Lower lobe of right lung (tissue), 2 donors: ENCODE measurements at places on chromosomes 7 and 10.
A peak's percentile ranks its signal among the peaks of the same experiment; 100 is the strongest.

DNA sequence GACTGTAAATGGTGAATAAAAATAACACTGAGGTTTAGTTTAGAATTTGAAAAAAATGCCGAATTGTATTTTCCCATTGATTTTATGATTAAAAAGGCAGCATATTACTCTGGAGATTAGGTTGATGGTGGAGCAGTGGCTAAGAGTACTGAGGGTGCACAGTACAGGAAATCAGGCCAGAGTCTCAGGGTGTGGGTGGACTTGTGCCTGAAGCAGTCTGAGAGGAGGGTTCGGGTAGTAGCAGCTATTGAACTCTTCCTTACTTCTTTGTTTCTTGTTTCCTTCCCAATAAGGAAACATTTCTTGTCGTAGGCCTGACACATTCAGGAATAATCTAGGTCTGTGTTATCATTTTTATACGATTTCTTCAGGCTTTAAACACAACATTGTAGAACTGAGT is 319.0 kb upstream of the MBL2 start:
- no peak for DNase-seq

GRCh38 chr7:87146740-87147386 is 5.4 kb upstream of the DMTF1 start:
- peak; percentile 46 for DNase-seq

GRCh38 chr10:68756766-68757165 is 35.7 kb downstream of the CCAR1 start:
- no peak for DNase-seq

DNA sequence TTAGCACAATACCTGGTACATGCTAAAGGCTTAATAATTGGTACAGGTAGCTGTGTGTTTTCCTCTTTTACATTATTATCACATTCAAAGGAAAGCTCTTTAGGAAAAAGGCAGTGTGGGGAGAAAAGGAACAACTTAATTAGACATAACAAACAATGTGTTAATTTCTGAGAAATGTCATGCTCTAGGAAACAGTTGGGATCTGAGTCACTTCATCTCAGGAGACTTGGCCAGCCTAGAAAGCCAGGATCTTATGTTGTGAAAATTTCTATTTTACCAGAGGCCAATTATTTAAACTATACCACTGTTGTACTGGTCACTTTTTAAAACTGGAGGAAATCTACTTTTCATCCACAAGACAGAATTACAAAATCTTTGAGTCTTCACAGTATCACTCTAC is 39.6 kb downstream of the ARMH3 start:
- DNase-seq = no peak

GRCh38 chr7:125465527-125465926 is 535.9 kb upstream of the POT1 start:
- DNase-seq = no peak

- peak; percentile 81 for DNase-seq
Measured at GRCh38 chr7:120792091-120792860, 65.7 kb downstream of the TSPAN12 start.

GRCh38 chr10:7659560-7659959 is 7.2 kb downstream of the ITIH5 start:
- no peak for DNase-seq

- no peak for DNase-seq
Measured at GRCh38 chr10:6133331-6134098, 44.7 kb downstream of the RBM17 start.

GRCh38 chr7:129166745-129167144 is 21.7 kb upstream of the SMO start:
- no peak for DNase-seq

- no peak for DNase-seq
Measured at GRCh38 chr7:68613405-68613804, 984.9 kb upstream of the AUTS2 start.

GRCh38 chr10:35412900-35413491 is 76.7 kb downstream of the CCNY start:
- DNase-seq = no peak

DNA sequence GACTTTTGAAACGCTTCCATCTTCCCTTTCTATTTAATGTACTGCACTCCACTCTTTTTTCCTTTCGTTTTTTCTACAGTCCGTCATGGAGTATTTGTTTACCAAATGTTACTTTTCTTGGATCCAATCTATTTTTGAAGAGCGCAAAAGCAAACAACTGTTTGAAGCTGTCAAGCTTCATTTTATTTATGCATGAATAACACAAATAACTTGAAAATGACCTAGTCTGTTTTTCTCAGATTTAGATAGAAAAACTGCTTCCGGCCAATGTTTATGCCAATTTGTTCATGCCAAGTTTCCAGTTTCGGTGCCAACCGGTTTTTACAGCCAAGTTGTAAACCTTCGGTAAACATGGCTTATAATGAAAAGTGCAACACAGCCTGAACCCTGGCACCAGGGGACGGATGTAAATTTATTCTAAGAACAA is 150.9 kb upstream of the KLF6 start:
- no peak for DNase-seq

- no peak for DNase-seq
Measured at GRCh38 chr10:90481326-90481923, 376.4 kb downstream of the HTR7 start.

- no peak for DNase-seq
Measured at GRCh38 chr10:68135362-68135761, 26.1 kb downstream of the MYPN start.

DNA sequence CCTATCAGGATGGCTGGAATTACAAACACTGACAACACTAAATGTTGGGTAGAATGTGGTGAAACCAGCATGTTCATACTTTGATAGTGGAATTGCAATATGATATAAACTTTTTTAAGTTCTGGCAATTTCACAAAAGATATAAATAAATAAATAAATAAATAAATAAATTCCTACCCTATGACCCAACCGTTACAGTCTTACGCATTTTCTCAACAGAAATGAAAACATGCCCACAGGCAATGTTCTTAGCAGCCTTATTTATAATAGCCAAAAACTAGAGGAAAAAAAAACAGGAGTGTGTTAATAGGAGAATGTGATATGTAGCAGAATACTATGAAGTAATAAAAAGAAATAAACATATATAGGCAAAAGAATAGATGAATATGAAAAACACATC is 318.9 kb downstream of the IPMK start:
- no peak for DNase-seq

- no peak for DNase-seq
Measured at GRCh38 chr7:101411508-101411874, 48.8 kb downstream of the COL26A1 start.

DNA sequence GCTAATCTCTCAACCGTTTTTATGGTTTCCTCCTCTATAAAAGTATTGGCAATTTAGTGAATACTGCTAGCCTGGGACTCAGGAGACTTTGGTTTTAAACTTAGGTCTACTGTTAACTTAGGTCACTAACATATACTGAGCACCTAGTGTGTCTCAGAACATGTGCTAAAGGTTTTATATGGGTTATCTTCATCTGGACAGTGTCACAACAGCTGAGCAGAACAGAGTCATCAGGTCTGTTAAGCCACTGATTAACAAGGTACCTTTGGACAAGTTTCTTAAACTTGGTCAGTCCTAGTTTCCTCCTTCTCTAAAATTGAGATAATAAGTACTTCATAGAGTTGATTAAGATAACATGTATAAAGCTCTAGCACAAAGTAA is 30.6 kb downstream of the NET1 start:
- DNase-seq = no peak

DNA sequence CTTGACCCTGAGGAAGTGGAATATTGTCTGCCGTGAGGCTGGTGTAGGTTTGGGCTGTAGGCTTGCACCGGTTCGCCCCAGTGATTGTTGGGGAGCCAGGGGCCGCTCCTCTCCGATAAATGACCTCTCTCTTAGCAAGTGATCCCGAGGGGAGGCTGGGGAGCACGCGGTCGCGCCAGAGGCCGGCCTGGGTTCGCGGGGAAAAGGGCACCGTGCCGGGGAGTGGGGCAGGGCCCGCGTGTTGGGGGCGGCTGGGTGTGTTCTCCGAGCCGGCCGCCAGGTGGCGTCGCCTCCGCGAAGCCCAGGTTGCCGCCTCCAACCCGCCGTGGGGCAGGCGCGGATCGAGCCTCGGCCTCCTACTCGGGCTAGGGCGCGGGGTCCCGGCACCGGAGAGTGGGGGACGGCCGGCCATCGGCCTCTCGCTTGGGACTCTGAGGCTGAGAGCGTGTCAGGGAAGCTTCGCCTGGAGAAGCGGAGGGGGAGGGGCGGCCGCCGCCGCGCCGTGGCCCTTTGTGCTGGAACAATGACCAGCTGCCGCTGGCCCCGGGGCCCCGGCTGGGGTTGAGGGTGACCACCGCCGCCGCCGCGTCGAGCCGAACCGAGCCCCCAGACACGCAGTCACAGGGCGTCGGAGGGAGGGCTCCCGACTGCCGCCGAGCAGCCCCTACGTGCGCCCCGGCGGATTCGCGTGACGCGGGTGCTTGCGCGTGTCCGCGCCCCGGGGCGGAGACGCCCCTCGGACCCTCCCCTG is 442 bp upstream of the LZTS2 start:
- DNase-seq = peak; percentile 90

GRCh38 chr7:66466081-66466600 is 162.5 kb upstream of the KCTD7 start:
- DNase-seq = no peak

GRCh38 chr7:22442882-22443369 is 57.1 kb downstream of the STEAP1B start:
- no peak for DNase-seq

DNA sequence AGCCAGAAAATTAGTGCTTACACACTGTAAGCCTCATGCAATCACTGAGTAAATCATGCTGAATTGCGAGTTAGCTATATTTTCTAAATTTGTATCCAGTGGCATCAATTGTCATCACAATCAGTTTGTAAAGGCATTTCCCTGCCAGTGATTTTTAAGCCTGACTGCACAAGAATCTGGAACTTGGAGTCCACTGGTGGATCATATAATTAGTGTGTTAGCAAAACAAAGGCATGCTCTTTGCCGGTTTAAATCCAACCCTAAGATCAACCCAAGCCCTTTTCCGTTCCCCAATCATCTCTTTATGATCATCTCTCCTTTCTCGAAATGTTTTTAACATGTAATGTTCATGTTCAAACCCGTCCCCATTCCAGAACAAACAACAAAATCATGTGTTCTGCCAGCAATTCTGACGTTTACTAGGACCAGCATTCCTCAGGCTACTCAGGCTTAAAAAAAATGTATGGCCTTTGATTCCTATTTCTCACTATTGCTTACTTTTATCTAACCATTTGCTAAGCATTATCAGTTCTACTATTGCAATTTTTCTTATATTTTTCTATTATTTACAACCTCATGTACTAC is 649.2 kb downstream of the SORCS1 start:
- DNase-seq = no peak

DNA sequence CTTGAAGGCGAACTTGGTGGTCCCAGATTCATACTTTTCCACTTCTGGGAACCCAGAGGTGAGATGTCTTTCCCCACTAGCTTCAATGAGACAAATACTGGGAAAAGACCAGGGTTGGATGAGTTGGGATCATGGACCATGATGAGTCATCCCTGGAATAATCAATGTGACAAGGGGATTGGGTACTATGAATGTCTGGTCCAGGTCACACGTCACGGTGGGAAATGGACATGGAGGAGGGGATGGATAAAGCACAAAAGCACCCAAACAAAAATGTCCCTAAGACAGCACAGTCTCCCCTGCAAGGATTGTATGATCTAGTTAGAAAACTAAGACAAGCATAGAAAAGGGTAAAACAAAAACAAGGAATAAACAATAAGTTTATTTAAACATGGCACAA is 12.4 kb upstream of the SORBS1 start:
- DNase-seq = no peak

DNA sequence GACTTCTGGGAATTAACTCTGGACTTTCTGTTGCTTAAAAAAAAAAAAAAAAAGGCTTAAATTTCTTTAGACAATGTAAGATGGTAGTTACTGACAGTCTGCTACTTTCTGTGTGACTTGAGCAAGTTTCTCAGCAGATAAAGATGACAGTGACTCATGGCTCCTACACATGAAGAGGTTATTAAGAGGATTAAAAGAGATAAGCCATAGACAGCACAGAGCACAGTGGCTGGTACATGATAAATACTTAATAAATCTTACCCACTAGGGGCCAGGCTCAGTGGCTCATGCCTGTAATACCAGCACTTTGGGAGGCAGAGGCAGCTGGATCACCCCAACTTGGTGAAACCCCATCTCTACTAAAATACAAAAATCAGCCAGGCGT is 174.8 kb downstream of the JAZF1 start:
- DNase-seq = no peak

GRCh38 chr10:121236621-121237020 is 361.6 kb downstream of the FGFR2 start:
- no peak for DNase-seq

- DNase-seq = no peak
Measured at GRCh38 chr7:91424371-91424770, 160.1 kb downstream of the FZD1 start.

- DNase-seq = no peak
Measured at GRCh38 chr10:51300617-51301304, 226.5 kb downstream of the PRKG1 start.

DNA sequence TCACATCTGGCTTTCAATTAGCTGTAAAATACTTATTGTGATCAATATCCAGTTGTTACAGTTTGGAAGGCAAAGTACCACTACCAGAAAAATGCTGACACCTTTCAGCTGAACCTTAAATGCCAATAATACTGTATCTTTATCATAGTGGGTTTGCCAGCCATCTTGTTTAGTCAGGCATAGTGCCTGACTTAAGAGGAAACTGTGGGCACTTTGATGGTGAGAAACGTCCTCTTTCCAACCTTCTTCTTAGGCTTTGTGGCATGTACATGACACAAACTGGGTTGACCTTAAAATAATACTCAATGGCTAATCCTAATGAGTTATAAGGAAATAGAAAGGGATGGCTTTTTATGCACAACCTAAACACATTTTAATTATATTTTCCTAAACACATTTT is 52.3 kb upstream of the PRR15 start:
- no peak for DNase-seq
